Aorta (tissue), 5 donors: ENCODE measurements at places on chromosomes 11 and 22. TPM values are rescaled to one million over a fixed set of nuclear protein-coding genes. Genes with fewer than 3 reads are reported as not detected.

DNA sequence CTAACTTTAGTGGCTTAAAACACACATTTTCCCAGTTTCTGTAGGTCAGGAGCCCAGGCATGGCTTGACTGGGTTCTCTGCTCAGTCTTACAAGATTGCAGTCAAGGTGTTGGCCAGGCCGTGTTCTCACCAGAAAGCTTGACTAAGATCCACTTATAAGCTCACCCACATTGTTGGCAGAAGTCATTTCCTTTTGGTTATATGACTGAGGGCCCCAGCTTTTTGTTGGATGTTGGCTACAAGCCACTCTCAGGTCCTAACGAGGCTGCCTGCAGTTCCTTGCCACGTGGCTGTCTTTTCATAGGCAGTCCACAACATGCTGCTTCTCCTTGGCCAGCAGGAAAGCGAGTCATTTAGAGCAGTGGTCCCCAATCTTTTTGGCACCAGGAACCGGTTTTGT is 79.3 kb upstream of the CRTAM start:
- H3K4me3 ChIP-seq, result no peak overlapping the region
- H3K27ac ChIP-seq, result no peak overlapping the region
- H3K27me3 ChIP-seq, result no peaks in the 10 kb centered on the region
- no peaks in the 10 kb centered on the region for H3K36me3 ChIP-seq
- no peaks in the 10 kb centered on the region for H3K4me1 ChIP-seq

GRCh38 chr22:17233348-17234043 is 14.3 kb upstream of the ADA2 start:
- H3K4me1 ChIP-seq, result no peaks in the 10 kb centered on the region
- no peaks in the 10 kb centered on the region for H3K27me3 ChIP-seq
- no peak overlapping the region for H3K4me3 ChIP-seq
- DNase-seq, result no peak
- H3K36me3 ChIP-seq, result no peaks in the 10 kb centered on the region

The FGF19 gene
- not detected for total RNA-seq

The LMNTD2 gene
- 1.9 TPM for total RNA-seq
